Right lung (tissue), 10 donors: ENCODE measurements at places on chromosomes 2 and 18. TPM values are rescaled to one million over a fixed set of nuclear protein-coding genes. Genes with fewer than 3 reads are reported as not detected.

GRCh38 chr2:234702731-234703225 is 205.9 kb upstream of the ARL4C start:
- no peak for DNase-seq

GRCh38 chr2:111128096-111128495 is 7.4 kb downstream of the BCL2L11 start:
- DNase-seq = no peak

DNA sequence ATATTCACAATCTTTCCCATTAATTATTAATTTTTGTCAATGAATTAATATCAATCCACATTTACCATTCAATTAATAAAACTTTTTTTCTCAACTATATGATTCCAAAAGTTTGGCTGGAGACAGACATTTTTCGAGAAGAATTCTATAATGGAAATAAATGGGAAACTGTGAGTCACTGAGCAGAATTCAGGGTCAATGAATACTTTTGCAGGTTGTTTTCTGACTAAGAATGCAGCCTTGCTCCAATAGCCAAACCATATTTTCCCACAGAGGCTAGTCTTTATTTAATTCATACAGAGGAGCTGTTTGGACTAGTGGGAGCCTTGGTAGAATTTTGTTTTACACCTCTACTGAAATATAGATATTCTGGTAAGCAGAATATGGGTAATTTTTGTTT is 82.3 kb downstream of the ARHGAP28 start:
- no peak for DNase-seq

GRCh38 chr2:239106314-239106908 is 258.5 kb downstream of the TWIST2 start:
- DNase-seq = no peak

- no peak for DNase-seq
Observed at GRCh38 chr18:58405107-58405898, 223.6 kb downstream of the ALPK2 start.

GRCh38 chr2:200905618-200906296 is 16.6 kb downstream of the NIF3L1 start:
- DNase-seq = peak; percentile 32

DNA sequence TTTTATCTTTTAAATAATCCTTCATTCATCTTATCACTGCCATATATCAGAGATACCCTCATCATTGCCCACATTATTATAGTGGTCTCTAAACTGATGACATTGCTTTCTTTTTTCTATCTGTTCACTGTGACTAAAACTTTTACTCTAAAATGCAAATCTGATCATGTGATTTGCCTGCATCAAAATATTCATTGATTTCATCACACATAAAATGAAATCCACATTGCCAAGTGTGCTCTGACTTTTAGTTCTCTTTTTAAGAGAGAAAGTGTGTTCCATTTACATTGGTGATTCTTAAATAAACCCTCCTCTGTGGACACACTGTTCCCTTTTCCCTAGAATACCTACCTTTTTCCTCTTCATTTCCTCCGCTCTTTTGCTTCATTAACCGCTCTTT is 7.5 kb downstream of the REL start:
- DNase-seq = no peak

DNA sequence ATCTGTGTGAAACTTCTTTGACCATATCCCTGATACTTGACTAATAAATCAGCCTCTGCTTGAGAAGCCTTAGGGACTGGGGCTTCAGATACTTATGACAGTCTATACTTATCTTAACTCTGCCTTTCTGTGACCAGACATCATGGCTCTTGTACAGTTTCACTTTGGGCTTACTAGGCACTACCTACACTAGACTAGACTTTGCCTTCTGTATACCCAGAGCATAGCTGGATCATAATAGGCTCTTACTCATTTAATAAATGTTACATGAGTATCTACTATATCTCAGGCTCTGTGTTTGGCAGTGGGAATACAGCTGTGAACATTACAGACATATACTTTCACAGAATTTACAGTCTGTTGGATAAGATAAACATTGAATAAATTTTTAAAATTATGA is 9.0 kb downstream of the UGP2 start:
- DNase-seq = no peak

GRCh38 chr2:5203134-5203755 is 488.9 kb upstream of the SOX11 start:
- DNase-seq = no peak

GRCh38 chr2:237128026-237128703 is 42.5 kb downstream of the COPS8 start:
- peak; percentile 74 for DNase-seq

DNA sequence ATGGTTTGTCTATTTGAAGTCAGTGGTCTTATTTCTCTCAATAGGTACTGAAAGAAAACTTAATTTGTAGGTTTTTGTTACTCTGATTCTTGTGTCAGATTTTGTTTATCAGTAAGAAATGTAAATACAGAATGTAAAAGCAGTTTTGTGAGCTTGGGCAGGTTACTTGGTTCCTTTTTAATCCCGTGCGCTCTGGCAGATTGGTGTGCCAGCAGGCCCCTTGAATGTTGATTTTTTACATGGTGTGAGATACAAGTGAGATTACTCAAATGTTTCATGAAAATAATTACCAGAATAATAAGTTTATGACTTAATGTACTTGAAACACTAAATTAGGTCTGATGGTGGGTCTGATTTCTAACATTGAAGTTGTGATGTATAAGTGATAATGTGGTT is 13.4 kb downstream of the HNRNPA3 start:
- no peak for DNase-seq

GRCh38 chr18:8615397-8616027 is 6.3 kb downstream of the RAB12 start:
- no peak for DNase-seq

- DNase-seq = no peak
Observed at GRCh38 chr2:133286326-133286922, 281.8 kb downstream of the NCKAP5 start.

DNA sequence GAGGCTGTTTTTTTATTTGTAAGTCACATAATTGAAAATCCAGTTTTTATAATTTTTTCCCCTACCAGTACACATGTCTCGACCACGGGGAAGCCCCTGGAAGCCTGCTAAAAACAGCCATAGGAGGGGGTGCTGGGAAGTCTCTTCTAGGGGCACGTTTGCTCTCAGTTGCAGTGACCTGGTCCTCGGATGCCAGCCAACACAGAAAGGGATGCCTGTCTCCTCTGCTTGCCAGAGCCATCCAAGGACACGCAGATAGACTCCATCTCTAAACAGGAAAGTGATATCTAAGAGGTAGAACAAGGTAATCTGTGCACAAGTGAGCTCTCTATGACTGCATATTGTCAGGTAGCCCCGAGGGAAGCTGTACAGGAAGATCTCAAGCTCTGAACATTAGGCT is 255.8 kb downstream of the SETBP1 start:
- no peak for DNase-seq

- no peak for DNase-seq
Observed at GRCh38 chr2:96143848-96144480, 1.3 kb downstream of the DUSP2 start.

DNA sequence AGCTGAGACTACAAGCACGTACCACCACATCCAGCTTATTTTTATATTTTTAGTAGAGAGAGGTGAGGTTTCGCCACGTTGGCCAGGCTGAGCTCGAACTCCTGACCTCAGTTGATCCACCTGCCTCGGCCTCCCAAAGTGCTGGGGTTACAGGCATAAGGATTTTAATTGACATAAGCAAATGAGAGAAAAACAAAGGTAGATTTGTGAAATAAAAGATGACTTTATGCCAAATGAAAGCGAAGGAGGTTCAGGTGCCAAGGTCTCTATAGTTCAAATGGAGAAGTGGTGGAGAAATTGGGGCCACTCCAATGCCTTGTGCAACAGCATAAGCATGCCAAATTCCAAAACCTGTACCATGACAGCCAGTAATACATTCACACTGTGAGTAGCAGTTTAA is 180.6 kb downstream of the MREG start:
- no peak for DNase-seq

- DNase-seq = no peak
Observed at GRCh38 chr18:79564441-79564840, 115.2 kb upstream of the CTDP1 start.

RNF152 gene
- 11.7 TPM for polyA plus RNA-seq

HOXD4 gene
- 0.99 TPM for polyA plus RNA-seq

KIF5C gene
- polyA plus RNA-seq = 19.3 TPM

ZEB2 gene
- polyA plus RNA-seq = 180 TPM

CHRNA1 gene
- 0.33 TPM for polyA plus RNA-seq

RAPH1 gene
- polyA plus RNA-seq = 22.1 TPM

OBSL1 gene
- polyA plus RNA-seq = 140 TPM
